Naive thymus-derived CD4-positive, alpha-beta T cell (primary cell): ENCODE measurements at places on chromosomes 16 and 17. TPM values are rescaled to one million over a fixed set of nuclear protein-coding genes. Genes with fewer than 3 reads are reported as not detected.
A peak's percentile ranks its signal among the peaks of the same experiment; 100 is the strongest.

Gene FNDC8
- not detected for total RNA-seq

DNA sequence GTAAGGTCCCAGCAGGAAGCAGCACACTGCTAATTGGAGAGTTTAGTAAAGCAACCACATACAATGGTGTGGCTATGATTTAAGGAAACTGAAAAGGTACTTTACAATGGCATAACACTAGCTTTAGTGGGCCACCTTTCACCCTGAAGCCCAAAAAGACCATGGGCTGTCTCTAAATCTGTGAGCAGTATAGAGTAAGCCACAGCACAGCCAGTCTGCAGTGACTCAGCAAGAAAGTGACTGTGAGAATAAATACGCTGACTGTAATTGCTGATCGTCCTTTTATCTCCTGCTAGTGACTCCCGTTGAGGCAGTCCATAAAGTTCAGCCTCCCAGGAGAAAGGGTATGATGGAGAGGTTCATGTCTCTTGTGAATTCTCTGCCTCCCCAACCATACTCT, 679.8 kb upstream of the KIF2B start:
- no peak for DNase-seq

Gene KRTAP9-9
- not detected in 2 replicates for total RNA-seq

Gene AIPL1
- not detected for total RNA-seq

DNA sequence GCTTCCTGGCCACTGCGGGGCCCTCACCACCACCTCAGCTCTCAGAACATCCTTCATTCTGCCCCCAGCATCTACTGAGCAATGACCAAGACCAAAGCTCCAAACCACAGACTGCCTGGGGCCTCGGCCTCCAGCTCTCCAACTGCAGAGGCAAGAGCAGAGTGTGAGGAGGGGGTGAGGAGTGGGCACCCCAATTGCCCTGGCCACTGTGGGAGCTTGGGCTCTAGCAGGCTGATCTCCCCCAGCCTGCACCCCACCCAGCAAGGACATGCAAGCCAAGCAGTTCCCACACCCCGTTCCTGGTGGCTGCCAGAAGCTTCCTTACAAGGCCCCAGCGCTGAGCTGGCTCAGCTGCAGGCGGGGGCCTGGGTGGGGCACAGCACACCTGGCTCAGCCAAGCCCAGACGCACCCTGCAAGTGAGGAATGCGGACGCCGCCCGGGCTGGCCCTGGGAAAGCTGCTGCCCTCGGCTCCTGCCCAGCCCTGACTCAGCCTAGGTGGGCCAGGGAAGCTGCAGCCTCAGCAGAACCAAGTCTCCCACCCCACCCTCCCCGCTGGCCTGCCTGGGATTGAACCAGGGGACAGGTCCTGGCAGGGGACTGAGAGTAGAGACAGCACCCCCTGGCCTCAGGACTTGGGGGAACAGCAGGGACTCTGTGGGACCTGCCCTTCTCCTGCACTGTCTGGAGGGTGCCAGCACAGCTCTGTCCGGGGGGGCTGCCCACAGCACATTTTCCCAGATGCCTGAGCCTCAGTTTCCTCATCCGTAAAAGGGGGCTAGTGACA, 29.7 kb upstream of the KRT17 start:
- DNase-seq: no peak

GRCh38 chr16:19844945-19845641, 39.6 kb downstream of the GPRC5B start:
- no peak for DNase-seq

Gene TBC1D3I
- 0.16 TPM for total RNA-seq

- DNase-seq: peak; percentile 68
Measured at GRCh38 chr16:29710227-29711219, 31.5 kb downstream of the QPRT start.

- no peak for DNase-seq
Measured at GRCh38 chr17:46732160-46732559, 86.3 kb downstream of the WNT3 start.

Gene CACNA1H
- total RNA-seq: 2.2 TPM

Gene ALDH3A2
- 42.9 TPM for total RNA-seq

- DNase-seq: peak; percentile 46
Measured at GRCh38 chr16:25108054-25108453, 3.5 kb upstream of the LCMT1 start.

DNA sequence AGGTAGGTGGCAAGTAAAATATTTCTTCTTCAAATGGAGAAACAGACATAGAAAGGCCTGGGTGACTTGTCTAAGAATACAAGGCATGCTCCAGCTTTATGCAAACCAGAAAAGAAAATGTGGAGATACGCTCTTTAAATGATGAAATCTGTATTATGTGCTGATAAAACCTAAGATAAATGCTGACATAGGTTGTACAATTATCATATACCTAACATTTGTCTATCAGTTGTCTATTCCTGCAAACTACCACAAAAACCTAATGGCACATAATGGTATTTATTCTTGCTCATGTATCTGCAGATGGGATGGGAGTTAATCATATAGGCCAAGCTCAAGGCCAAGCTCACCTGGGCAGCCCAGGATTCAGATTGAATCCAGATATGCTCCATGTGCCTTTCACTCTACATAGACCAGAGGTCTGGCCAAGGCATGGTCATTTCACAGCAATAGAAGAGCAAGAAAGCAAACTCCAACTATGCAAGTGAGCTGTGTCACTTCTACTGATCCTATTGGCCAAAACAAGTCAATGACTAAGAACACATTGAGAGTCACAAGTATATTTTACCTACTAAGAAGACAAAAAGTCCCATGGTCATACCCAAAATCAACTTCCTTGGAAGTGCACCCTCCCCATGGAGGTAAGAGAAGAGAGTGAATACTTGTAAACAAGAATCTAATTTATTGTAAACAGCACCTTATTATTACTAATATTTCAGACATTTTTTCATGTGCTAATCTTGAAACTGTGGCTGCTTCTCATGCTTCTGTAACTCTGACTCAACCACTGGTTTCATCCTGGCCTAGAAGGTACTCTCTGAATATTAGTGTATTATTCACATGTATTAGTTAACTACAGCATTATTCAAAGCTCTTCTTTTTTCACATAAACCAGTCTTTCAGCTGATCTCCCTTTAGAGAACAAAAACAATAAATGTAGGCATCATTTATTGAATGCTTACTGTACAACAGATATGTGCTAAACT, 270.7 kb upstream of the SOX9 start:
- no peak for DNase-seq

- no peak for DNase-seq
Measured at GRCh38 chr16:21097151-21097550, 53.5 kb downstream of the DNAH3 start.

GRCh38 chr17:19727501-19728078, 11.2 kb upstream of the SLC47A2 start:
- no peak for DNase-seq

- peak; percentile 51 for DNase-seq
Measured at GRCh38 chr17:40107522-40108174, 7.3 kb upstream of the NR1D1 start.

DNA sequence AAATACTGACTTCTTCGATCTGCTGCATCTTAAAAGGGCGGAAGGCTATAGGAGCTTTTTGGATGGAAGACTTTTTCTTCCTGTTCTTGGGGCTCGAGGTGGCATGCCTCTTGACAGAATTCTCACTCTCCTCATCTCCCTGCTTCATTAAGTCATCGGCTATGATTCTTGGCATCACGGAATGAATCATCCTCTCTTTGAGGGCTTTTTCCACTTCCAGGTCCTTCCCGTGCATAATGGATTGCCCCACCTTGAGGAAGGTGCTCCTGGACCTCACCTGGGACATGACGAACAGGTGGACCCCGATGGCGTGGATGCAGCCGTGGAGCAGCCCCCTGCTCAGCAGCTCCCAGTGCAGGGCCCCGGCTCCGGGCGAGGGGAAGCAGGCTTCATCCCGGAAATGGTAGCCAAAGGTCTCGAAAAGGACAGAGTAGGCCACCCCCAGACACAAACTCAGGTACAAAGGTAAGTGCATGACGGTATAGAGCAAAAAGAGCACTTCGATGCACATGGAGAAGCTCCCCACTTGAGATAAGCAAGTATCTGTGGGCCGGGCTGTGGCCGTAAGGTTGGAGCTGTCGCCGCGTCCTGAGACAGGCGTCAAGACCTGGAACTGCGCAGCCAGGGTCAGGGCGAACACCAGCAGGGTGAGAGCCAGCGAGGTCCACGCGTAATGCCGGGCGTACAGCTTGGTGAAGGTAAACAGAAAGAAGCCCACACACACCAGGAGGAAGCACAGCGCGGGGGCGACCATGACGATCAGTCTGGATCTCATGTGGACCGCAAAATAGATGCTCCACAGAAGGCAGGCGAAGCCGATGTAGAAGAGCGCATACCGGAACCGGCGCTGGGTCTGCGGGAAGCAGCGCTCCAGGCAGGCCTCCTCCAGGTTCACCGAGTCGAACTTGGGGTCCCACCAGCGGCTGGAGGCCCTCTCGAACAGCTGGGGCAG, 1.7 kb downstream of the ADCY9 start:
- no peak for DNase-seq

- no peak for DNase-seq
Measured at GRCh38 chr16:2966808-2967191, 2.3 kb upstream of the PAQR4 start.

DNA sequence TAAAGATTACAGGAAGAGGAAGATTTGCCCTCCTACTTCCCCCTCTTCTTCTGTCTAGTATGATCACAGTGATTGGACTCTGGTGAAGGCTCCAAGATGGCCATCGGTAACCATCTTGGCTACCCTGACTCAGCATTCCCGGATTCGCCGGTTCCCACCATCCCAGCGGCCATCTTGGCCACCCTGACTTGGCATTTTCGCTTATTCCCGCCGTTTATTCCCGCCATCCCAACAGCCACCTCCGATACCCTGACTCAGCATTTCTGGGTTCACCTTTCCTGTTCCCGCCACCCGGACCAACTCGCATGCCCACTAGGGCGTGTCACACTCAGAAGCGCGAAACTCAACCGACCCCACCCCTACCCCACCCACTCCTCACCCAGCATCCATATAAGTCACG, 95.4 kb upstream of the GRIN2A start:
- DNase-seq: no peak

DNA sequence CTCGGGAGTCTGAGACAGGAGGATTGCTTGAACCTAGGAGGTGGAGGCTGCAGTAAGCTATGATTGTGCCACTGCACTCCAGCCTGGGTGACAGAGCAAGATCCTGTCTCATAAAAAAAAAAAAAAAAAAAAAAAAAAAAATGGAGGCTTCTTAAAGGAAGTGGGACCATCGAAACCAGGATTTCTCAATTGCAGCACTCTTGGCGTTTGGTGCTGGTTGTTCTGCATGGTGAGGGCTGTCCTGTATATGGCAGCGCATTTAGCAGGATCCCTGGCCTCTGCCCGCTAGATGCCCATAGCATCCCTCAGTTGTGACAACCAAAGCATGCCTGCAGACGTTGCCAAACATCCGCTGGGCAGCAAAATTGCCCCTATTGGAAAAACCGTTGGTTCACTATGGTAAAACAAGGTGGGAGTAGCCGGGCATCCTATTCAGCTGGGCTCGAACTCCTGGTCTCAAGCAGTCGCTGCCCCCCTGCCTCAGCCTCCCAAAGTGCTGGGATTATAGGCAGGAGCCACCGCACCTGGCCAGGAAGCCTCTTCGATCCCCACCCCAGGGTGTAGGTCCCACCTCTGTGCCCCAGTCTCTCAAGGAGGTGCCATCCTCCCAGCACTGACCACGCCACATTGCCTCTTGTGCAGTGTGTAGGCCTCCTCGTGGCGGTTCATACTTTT, 6.5 kb upstream of the NPIPB7 start:
- DNase-seq: no peak

- no peak for DNase-seq
Measured at GRCh38 chr17:81040791-81041337, 5.9 kb downstream of the BAIAP2 start.

DNA sequence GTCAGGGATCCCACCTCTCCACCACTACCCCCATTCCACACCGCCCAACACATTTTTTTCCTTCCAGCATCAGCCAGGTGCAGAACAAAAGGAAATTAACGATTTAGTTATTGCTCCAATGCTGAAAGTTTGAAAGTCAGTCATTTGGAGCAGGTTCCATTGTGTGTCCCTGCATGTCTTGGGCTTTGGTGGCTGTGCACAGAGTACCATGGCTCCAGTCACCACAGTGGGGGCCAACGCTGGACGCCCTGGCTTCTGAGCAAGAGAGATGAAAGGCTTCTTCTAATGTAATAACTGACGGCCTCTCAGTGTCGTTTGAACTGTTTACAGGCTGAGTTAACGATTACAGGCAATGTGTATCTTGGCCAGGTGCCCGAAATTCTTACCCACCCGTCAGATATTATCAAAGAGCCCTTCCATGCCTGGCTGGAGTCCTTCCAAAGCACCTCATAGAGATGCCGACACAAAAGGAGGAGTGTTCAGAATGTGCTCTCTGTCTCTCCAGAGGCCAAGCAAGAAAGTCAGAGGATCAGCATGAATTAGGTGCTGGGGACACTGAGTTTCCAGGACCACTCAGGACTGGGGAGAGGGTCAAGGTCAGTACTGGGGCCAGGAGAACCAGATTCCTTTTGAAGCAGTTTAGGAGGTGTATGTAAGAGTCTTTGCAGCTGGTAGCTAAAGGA, 25.9 kb downstream of the RNF43 start:
- no peak for DNase-seq

Gene TMEM114
- total RNA-seq: not detected in 2 replicates
